ENCODE measurements at places on chromosomes 5 and 9. TPM values are rescaled to one million over a fixed set of nuclear protein-coding genes. Genes with fewer than 3 reads are reported as not detected.

Gene CEMIP2
- total RNA-seq, result 103 TPM

Gene PPP2R2B
- total RNA-seq, result 2.6 TPM

Gene PCDHGA8
- 1.9 TPM for total RNA-seq

Gene IFNA6
- total RNA-seq, result not detected

Gene BBLN
- 75.4 TPM for total RNA-seq

Gene SPATA6L
- 25.0 TPM for total RNA-seq

Gene C9orf152
- total RNA-seq, result 44.4 TPM

Gene SLC6A18
- total RNA-seq, result not detected

Gene CCNJL
- 1.3 TPM for total RNA-seq

Gene HRCT1
- 2.0 TPM for total RNA-seq

Gene LCN2
- total RNA-seq, result 85.5 TPM

Gene MRPL50
- total RNA-seq, result 12.1 TPM

Gene SPAG8
- 4.6 TPM for total RNA-seq

Gene FCN2
- total RNA-seq, result 2.6 TPM

Gene SLCO4C1
- total RNA-seq, result 8.1 TPM

Gene GRIN3A
- not detected for total RNA-seq

Gene CCIN
- 0.12 TPM for total RNA-seq

Gene TAF1L
- 0.03 TPM for total RNA-seq

Gene MYOZ3
- 2.2 TPM for total RNA-seq

Gene BTNL8
- 47.3 TPM for total RNA-seq

Gene GDA
- 70.0 TPM for total RNA-seq

Gene GABRA6
- total RNA-seq, result not detected

Gene PCSK5
- total RNA-seq, result 78.9 TPM

Gene SPATA9
- total RNA-seq, result 0.20 TPM

Gene ZNF462
- 37.1 TPM for total RNA-seq

Gene HSD17B4
- 379 TPM for total RNA-seq

Gene SLC44A1
- total RNA-seq, result 69.1 TPM

All from mucosa of gallbladder (tissue), 1 donor.